ENCODE measurements at places on chromosomes 2 and 18.

DNA sequence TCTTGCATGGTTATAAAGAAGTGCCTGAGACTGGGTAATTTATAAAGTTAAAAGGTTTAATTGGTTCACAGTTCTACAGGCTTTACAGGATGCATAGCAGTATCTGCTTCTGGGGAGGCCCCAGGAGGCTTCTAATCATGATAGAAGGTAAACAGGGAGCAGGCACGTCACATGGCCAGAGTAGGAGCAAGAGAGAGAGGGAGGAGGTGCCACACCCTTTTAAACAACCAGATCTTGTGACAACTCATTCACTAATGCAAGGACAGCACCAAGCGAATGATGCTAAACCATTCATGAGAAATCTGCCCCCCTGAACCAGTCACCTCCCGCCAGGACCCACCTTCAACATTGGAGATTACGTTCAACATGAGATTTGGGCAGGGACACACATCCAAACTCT lies 141.1 kb downstream of the EN1 start:
- DNase-seq: no peak

GRCh38 chr2:240819126-240819857 lies 727 bp downstream of the KIF1A start:
- DNase-seq: no peak

DNA sequence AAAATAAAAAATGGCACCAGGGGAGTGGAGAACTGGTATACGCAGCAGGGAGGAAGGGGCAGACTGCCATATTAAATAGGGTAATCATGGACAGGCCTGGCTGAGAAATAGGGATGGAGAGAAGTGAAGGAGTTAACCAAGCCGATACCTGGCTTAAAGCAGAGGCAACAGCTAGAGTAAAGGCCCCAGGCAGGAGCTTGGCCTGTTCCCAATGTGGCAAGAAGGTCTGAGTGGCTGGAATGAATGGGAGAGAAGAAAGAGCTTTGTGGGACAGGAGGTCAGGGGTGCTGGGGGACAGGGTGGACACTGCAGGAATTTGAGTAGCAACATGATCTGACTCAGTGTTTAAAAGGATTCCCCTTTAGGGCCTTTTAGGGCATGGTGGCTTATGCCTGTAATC lies 15.9 kb upstream of the AGFG1 start:
- DNase-seq: no peak

DNA sequence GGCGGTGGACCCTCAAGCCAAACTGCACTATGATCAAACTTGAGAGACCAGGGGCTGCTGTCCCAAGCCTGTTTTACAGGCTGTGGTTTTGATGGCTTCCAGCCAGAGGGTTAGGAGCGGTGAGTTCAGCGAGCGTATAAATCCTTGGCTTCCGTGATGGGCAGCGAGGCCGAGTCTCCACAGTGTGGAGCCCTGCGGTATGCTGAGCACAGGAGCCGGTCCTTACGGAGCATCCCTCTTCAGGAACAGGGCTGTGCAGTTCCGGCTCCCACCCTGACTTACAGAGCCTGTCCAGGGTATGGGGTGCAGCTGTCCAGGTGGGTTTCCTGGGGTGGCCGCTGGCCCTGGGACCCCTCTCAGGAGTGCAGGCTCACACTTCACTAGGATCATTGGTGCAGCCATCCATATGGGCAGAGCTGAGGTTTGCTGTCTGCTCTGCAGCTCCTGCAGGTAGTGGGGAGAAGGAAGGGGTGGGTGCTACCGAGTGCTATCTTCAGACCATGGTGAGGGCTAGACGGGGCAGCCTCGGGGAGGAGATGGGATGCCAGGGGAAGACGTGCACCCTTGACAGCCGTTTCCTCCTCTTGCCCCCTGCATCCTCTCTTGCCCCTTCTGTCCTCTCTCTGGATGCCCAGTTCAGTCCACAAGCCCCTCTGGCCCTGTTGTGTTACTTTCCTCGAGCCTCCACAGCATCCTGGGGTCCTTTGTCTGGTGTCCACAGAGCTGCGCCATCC lies 104.3 kb downstream of the FAM210A start:
- no peak for DNase-seq

GRCh38 chr2:182951948-182952663 lies 85.7 kb upstream of the FRZB start:
- no peak for DNase-seq

All from occipital lobe (tissue), 3 donors.